ENCODE measurements at places on chromosomes 13 and 19.

- DNase-seq = no peak
These were observed 13.9 kb downstream of the SLITRK5 start for GRCh38 chr13:87684850-87685742.

DNA sequence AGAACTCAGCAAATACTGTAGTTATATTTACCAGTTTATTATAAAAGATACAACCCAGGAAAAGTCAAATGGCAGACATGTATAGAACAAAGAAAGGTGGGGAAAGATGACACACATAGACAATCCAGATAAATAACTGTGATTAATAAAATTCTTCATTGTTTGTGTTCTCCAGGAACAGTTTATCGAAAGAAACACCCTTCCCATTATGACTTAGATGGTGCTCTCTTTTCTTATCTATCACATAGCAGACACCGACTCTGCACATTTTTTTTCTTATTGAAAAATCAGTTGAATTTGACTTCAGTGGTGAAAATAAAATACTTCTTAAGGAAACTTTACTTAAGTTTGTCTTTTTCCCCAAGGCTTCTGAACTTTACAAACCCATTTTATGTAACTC lies 6.2 kb downstream of the ZNF708 start:
- no peak for DNase-seq

DNA sequence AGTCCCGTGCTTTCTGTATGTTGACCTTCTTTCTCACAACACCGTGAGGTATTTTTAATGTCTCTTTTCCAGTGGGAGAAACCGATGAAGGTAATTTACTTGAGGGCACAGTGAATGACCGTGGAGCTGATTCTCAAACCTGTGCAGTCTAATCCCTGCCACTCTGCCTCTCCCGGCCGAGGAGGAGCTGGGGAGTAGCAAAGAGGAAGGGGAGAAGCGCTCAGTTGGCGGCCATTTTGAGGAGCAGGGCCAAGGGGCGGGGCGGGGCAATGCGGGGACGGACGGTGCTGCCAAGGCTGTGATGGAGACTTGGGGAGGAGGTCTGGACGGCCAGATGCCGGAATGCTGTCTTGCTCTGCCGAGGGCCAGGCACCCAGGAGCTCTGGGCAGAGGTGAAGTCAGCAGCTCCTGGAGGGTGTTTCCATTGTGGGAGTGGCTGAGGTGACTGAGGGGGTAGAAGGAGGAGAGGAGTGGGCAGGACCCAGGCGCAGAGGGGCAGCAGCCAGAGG lies 12.4 kb upstream of the RANBP3 start:
- no peak for DNase-seq

GRCh38 chr19:55615543-55616394 lies 8.6 kb downstream of the ZNF784 start:
- no peak for DNase-seq

DNA sequence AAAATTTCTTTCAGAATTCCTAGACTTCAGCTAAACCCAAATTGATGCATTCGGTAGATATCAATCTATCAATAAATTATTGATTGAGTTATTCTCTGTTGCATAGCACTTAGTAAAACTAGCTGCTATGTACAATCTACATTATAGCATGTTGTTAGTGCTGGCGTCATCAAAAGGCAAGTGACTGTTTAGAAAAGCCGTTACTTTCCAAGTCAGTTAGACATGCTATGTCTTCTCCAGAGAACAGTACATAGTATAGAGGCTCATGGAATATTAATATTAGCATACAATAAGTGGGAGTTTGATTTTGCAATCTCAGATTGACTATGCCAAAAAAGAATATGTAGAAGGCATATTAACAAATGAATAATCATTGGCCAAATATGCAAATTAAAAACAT lies 165.6 kb downstream of the DCT start:
- no peak for DNase-seq

DNA sequence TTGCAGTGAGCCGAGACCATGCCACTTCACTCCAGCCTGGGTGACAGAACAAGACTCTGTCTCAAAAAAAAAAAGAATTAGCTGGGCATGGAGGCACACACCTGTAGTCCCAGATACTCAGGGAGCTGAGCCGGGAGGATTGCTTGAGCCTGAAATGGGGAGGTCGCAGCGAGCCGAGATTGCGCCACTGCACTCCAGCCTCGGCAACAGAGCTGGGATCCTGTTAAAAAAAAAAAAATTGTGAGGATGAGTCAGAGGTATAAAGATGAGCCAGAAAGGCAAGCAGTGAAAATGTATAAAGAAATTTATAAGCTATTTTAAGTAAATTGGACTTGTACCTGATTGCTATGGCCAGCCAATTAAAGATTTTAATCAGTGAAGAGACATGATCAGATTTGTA lies 21.1 kb downstream of the KBTBD6 start:
- no peak for DNase-seq

DNA sequence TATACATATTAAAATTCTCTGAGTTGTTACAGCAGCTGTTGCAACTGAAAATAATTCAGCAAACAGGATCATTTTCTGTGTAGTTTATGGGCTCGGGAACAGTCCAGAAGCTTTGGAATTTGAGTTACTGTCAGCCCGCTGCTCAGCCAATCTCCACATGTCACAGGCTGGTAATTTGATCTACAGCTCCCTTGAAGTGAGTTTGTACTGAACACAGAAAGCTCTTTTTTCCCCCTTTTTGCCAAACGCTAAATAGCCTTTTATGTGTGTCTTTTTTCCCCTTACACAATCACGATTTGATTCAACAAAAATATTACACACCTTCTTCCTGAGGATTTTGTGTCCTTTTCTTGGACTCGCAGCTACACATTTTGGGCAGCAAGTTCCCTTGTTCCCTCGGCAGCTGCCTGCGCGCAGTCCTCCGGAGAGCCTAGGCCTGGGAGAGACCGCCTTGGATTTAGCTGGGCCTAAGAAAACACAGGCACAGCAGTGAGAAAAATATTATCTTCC lies 371.4 kb downstream of the KCNRG start:
- no peak for DNase-seq

DNA sequence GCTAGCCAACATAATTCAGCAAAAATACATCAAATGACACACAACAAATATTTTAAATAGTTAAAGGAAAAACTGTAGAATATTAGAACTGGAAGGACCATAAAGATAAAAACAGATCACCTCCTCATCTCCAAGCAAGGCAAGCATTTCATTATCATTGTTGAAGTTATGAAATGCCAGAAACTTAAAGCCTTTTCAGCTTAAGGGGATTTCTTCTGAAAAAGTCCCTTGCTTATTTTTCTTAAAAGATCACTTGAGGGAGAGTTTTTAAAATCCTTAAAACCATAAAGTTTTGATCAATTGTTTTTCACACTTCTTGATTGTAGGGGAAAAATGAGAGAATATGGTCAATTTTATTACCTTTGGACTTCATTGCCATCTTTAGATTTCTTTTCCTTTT lies 37.4 kb downstream of the FLT1 start:
- DNase-seq = no peak

GRCh38 chr13:106186366-106187030 lies 349.0 kb downstream of the EFNB2 start:
- no peak for DNase-seq

DNA sequence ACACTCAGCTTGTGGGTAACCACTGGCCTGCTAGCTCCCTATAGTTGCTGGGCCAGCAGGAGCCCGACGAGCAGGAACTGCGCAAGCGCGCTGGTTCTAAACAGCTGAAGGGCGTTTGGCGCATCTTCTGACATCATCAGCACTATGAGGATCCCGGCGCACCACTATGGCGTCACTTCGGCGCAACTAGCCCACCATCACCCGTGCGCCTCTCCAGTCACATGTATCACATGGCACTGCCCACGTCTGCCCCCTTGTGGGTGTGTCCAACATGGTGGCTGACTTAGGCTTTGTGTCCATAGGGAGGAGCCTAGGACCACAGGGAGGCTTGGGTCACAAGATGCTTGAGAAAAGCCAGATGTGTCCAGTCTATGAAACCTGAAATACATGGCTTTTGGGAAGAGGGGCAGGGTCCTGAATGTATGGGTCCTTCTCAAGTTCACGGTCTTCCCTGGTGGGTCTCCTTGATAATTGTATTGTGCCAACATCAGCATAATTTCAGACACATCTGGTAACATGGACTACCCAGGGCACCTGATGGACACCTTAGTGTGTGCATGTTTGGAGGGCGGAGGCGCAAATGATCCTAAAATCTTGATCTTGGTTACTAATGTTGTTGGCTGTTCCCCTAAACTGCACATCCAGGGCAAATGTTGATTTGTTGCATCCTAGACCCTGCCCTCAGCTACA lies 18.0 kb downstream of the KLK4 start:
- no peak for DNase-seq

GRCh38 chr19:10603084-10603872 lies 16.2 kb upstream of the AP1M2 start:
- no peak for DNase-seq

Measured in omental fat pad (tissue), 4 donors.